ENCODE measurements at places on chromosomes 1 and 21.

DNA sequence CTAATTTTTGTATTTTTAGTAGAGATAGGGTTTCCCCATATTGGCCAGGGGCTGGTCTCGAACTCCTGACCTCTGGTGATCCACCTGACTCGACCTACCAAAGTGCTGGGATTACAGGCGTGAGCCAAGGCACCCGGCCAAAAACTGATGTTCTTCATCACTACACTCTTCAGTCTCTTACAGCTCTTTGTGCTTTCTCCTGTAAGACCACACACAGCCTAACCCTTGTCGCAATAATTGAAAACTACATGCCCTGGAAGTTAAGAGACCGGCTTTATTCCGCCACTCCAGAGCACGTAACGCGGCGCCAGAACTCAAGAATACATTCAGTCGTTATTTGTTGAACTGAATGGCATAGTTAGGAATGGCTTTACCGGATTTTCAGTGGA lies 552 bp downstream of the GPATCH4 start:
- no peak for DNase-seq

DNA sequence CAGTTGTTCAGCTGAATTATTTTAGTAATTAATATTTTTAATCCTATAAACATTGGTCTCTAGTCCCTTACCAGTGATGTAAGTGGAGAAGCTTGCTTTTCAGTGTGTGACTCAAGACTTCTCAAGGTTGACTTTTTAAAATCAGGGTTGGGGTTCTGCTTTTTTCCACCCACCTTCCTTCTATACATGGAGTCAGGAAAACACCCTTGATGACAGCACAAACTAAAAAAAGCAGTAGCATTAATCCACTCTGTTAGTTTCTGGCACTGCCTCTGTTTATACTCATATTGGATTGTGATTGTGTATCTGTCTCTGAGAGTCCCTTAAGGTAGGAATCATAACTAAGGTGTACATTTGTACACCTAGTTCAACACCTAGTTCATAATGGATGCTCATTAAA lies 8.3 kb upstream of the PLEKHO1 start:
- no peak for DNase-seq

- DNase-seq: no peak
These were observed 39.0 kb upstream of the DPT start for GRCh38 chr1:168767894-168768584.

DNA sequence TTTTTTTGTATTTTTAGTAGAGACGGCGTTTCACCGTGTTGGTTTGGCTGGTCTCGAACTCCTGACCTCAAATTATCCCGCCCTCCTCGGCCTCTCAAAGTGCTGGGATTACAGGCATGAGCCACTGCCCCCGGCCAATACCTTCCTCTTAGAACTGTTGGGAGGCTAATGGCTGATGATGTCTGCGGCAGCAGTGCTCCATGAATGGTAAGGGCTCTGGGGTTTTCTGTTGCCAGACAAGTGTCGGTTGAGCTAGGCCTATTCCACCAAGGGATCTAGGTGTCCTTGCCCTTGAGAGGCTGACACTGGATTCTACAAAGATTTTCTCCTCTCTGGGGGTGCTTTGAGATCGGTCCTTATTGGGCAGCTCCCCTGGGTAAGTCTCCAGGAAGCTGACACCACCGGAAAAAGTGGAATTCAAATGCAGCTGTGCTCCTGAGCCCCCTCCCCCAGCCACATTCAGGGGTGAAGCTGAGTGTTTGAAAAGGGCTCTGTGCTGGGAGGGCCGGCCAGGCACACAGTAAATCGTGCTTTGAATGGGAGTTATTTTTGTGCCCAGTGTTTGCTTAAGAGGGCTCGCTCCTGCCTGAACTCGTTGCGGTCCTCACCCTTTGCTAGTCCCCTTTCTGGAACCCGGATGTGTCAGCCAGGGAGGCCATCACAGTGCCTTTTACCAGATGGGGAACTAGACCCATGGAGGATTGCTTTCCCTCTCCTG lies 5.2 kb downstream of the SOX13 start:
- DNase-seq: no peak

- DNase-seq: no peak
These were observed 2.1 kb upstream of the SLC45A1 start for GRCh38 chr1:8315573-8316475.

GRCh38 chr1:9038881-9039760 lies 12.9 kb upstream of the SLC2A7 start:
- DNase-seq: no peak

DNA sequence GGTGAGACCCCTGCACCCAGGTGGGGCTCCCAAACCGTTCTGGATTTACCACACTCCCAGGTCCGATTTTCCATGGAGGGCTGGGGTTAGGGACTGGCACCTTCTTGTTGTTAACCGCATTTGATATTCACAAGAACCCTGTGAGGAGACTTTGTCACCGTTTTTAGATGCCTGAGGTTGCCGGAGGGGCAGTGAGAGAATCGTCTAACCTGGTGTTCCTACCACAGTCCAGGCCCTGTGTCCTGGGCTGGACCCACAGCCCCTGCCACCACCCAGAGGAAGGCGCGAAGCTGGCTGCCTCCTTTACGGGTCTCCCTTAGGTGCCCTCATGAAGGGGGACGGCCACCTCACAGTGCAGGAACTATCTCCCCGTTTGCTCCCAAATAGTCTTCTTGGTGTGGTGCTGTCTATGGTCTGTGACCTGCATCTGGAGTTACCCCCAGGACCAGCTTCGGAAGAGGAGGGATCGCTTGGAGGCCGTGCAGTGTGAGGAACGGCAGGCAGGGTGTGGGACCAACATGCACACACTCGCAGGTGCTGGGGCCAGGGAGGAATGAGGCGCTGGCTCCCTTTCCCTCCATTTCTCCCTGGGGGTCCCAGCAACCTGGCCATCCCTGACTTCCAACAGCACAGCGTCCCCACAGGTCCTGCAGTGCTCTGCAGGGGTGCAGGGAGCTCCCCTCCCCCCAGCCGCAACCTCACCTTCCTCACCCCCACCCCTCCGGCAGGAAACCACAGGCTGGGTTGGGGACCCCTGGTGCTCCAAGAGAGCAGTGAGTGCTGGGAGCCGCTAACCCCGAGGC lies 7.0 kb downstream of the SIM2 start:
- DNase-seq: no peak

GRCh38 chr1:158025576-158026230 lies 32.3 kb downstream of the KIRREL1 start:
- no peak for DNase-seq

DNA sequence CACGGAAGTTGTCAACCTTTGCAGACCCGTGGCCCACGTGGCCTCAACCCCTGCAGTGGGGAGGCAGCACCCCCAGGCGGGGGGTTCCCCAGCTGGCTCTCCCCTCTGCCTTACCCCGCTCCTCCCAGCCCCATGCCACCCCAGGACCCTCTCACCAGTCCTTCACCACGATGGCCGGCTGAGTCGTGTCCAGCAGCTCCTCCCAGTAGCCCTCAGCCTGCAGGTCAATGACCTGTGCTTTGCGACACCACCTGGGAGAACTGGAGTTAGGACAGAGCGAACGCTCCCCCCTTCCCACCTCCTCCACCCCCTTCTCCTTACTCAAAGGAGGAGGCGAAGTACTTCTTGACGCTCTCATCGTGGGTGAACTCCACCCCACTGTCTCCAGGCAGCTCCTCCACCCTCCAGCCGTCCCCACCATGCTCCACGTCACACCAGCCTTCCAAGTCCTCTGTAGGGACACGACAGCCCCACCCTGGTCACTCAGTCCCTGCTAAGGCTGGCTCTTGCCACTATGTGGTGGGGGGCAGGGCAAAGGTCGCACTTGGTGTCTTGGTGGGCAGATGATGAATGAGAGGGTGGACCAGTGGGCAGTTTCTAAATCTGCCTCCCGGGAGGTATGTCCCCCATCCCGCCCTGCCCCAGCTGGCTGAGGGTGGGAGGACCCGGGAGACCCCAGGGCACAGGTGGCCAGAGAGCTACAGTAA lies 4.5 kb downstream of the FBXO2 start:
- DNase-seq: no peak

DNA sequence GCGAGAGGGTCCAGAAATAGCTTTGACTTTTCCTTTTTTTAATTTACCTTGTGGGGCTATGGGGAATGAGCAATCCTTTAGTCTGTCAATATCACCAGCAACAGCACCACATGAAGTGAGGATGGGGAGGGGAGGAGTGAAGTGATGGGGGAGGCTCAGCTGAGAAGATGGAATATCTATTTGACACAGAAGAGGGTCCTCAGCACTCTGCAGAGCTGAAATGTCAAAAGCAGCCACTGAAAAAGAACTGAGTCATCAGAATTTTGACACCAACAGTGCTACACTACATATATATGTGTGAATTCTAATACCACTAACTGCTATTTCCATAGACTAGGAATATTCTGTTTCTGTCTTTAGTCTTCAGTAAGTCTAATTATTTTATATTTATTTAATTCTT lies 427.0 kb upstream of the PBX1 start:
- no peak for DNase-seq

- no peak for DNase-seq
These were observed 176.7 kb downstream of the LYPLAL1 start for GRCh38 chr1:219350172-219350931.

DNA sequence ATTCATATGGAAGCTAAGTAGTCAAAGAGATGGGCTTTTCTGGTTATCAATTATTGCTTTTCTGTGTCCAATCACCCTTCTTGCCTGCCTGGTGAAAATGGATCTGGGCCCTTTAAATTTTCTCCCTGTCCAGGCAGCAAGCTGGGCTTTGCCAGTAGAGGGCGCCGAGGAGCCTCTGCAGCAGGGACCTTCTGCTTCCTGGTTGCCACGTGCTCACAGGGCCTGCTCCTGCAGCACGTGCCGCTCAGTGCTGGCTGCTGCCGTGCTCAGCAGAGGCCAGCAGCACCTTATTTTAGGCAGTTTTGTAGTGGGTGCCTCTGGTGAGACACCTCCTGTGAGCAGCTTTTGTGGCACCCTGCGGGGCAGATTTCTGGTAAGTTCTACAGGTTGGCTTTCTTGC lies 4.0 kb downstream of the ACTL8 start:
- no peak for DNase-seq

GRCh38 chr1:17239420-17239819 lies 9.5 kb upstream of the PADI3 start:
- DNase-seq: peak; percentile 55

DNA sequence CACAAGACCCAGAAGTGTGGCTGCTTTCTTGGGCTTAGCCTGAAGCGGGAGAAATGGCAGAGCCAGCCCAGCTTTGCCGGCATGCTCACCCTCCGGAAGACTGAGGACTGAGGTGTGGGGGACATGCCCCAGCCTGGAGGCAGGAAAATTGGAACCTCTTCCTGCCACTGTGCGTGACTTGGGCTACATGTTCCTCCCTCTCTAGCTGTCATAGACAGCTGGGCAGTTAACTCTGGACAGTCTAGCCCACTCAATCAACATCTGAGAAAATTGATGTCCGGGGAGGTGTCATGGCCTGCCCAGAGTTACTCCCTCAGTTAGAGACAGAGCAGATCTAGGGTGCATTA lies 59.7 kb downstream of the UBE2T start:
- no peak for DNase-seq

DNA sequence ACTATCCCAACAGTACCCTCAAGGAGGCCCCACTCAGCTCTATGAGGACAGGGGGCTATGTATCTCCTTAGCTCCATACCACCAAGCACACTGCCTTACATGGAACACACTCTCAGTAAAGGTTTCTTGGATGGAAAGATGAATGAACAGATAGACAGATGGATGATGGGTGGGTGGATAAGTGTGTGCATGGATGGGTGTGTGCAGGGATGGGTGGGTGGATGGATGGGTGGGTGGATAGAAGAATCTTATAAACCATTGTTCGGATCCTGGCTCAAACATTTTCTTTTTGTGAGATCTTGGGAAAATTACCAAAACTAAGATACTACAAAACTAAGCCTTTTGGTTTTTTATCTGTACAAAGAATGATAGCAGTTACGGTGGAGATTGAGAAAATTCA lies 111.0 kb upstream of the NFIA start:
- DNase-seq: no peak

DNA sequence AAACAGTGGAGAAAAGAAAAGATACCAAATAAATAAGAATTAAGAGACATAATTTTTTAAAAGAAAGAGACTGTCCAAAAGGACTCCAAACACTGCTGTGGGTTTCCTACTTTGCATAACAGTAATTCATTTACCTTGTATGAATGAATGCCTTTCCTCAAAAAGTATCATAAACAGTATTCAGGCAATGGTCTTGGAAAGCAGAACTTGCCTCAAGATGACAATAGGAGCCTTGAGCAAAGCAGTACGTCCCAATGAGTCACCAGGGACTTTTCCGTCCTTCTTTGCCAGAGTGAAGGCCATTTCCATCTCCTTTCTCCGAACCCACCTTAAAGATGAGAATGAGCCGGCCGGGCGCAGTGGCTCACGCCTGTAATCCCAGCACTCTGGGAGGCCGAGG lies 186.4 kb downstream of the ZBTB18 start:
- DNase-seq: no peak

- DNase-seq: no peak
These were observed 1.8 kb downstream of the FOXD3 start for GRCh38 chr1:63323865-63324778.

DNA sequence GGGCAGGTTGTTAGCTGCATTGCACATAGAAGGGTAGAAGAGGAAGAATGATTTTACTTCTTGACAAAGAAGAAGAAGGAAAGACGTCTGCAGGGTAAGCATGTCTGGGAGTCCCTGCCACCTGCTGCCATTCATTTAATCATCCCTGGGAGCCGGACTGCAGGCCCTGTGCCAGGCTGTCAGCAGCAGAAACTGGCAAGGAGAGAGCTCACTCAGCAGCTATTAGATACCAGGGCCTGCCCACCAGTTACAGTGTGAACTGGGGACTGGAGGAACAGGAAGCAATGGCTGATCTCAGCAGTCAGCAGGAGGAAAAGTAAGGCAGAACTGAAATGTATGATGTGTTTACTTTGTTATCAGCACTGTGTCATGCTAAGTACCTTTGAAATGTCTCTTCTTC lies 75.7 kb upstream of the C1orf87 start:
- no peak for DNase-seq

DNA sequence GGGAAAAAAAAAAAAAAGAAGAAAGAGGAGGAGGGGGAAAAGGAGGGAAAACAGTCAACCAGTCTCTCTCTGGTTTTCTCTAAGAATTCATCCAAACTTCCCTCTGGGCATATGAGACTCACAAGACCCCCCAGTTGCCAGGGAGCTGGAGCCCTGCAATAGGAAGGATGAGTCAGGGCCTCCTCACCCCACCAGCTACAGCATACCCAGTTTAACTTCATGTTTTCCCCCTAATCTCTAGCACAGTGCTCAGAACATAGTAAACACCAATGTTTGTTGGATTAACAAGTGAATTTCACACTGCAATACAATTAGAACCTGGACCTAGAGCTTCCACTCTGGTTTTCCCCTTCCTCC lies 7.8 kb downstream of the F11R start:
- DNase-seq: no peak

DNA sequence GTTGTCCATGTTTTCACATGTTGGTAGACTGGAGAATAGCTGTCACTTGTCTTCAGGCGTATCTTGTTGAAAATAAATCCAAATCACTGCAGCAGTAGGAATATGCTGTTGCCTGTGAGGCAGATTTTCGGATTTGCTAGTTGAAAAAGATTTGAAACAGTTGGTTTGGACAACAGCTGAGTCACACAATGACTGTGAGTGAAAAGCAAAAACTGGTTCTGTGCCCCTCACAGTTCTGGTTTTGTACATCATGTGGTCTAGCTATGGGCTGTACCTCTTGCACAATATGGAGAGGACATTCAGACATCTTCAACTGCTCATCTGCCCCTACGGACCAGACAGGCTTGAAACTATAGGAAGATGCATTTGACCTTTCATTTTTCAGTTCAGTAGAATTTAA lies 1.8 kb downstream of the ARF1 start:
- DNase-seq: no peak

Measured in GM12864 (cell line).